ENCODE measurements at places on chromosomes 6 and 20. TPM values are rescaled to one million over a fixed set of nuclear protein-coding genes. Genes with fewer than 3 reads are reported as not detected.

- no peak for DNase-seq
Measured at GRCh38 chr6:100475554-100476320, 11.0 kb upstream of the SIM1 start.

DNA sequence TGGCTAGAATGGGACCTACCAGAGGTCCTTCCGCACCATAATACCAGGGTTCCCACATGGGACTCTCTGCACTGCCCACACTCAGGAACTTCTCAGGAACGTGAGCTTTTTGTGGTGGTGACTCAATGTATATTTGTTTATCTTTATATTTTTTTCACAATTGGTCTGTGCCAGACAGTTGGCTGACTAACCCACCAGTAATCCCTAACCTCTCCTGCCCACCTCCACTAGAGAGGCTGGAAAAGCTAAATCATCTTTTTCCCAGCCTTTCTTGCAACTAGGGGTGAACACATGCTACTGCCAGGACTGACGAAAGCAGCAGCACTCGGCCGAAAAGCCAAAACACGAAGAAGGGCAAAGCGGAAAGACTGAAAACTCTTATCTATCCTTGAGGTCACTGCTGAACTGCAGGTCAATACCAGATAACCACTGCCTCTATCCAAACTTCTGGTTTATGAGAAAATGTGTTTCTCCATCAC, 112.9 kb downstream of the TRERF1 start:
- DNase-seq: no peak

The BPIFB1 gene
- total RNA-seq: not detected

- no peak for DNase-seq
Measured at GRCh38 chr6:80543151-80543550, 436.7 kb downstream of the BCKDHB start.

The HRH3 gene
- 0.82 TPM for total RNA-seq

GRCh38 chr6:5388326-5388725, 127.0 kb downstream of the FARS2 start:
- no peak for DNase-seq

GRCh38 chr20:21796059-21796458, 90.6 kb downstream of the PAX1 start:
- DNase-seq: no peak

DNA sequence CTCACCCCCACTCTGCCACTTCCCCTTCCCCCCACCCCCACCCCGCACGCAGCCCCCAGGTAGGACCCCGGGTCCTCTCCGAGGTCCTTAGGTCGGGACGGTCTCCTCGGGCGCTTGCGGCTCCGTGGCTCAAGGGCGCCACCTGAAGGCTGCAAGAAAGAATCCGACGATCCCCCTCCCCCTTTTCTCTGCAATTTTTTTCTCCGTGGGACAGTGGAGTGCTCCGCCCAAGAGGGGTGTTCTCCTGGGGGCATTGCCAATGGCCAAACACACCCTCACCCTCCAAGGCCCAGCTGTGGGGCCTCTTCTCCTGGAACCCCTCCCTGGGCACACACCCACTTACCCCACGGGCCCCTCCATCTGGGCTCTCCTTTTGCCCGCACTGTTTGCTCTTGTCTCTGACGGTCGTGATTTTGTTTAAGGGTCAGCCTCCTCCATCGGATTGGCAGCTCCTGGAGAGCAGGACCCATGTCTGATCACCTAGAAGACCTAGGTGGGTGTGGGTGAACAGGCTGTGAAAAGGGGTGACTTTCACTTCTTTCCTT, 1.1 kb upstream of the TMEM74B start:
- DNase-seq: no peak

- no peak for DNase-seq
Measured at GRCh38 chr20:53941680-53942471, 128.5 kb downstream of the BCAS1 start.

GRCh38 chr20:14219801-14220461, 117.5 kb downstream of the FLRT3 start:
- DNase-seq: no peak

GRCh38 chr20:42484790-42485375, 704.8 kb downstream of the PTPRT start:
- DNase-seq: no peak

- DNase-seq: no peak
Measured at GRCh38 chr6:91634791-91635190, 1047.9 kb upstream of the MAP3K7 start.

The TFAP2D gene
- 2.9 TPM for total RNA-seq

The DDX43 gene
- total RNA-seq: 0.41 TPM

- no peak for DNase-seq
Measured at GRCh38 chr6:159075506-159076228, 30.9 kb upstream of the TAGAP start.

- DNase-seq: no peak
Measured at GRCh38 chr6:139172151-139172550, 37.3 kb downstream of the HECA start.

- no peak for DNase-seq
Measured at GRCh38 chr6:170522565-170523183, 30.4 kb downstream of the PSMB1 start.

DNA sequence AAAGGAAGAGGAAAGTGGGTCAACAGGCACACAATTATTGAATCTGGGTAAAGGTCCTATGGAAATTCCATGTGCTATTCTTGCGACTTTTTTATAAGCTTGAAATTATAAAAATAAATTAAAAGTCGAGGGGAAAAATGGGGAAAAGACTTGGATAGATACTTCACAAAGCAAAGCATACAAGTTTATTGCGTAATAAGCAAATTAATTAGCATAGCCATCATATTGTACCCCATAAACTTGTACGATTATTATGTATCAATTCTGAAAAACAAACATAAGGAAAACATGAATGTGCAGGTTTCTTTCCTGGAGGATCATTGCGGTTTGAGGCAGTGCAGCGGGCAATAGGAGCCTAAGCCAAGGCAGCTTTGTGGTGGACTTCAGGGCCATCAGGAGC, 351.6 kb upstream of the NOX3 start:
- no peak for DNase-seq

DNA sequence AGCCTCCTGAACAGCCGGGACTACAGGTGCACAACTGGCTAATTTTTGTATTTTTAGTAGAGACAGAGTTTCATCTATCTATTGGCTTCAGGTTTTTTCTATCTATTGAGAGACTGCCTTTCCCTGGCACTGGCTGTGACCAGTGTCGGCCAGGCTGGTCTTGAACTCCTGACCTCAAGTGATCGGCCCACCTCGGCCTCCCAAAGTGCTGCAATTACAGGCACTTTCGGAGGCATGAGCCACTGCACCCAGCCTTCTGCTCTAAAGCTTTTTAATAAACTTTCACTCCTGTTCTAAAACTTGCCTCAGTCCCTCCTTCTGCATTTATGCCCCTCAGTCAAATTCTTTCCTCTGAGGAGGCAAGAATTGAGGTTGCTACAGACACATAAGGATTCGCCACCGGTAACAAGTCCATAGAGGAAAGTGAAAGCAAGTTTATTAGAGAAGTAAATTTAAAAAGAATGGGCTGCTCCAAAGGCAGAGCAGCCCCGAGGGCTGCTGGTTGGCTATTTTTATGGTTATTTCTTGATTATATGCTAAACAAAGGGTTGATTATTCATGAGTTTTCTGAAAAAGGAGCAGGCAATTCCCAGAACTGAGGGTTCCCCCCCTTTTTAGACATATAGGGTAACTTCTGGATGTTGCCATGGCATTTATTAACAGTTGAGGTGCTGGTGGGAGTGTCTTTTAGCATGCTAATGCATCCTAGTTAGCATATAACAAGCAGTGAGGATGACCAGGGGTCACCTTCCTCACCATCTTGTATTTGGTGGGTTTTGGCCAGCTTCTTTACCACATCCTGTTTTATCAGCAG, 44.8 kb upstream of the RNGTT start:
- no peak for DNase-seq

DNA sequence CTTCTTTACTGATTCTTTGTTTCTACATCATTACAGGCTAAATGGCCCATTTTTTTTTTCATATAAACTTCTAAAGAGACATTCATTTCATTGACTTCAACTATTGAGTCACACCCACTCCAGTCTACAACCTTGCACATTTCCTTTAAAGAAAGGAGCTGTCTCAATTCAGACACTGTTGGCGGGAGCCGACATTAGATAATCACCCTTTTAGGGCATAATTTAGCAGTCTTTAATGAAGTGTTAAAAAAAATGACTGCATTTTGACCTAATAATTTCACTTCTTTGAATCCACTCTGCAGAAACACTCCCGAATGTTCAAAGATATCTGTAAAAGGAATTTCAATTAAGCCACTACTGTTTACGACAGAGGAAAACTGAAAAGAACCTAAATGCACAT, 1.5 kb downstream of the EPM2A start:
- no peak for DNase-seq

The PPP1R14C gene
- 59.1 TPM for total RNA-seq

GRCh38 chr6:137467211-137467610, 27.0 kb downstream of the OLIG3 start:
- DNase-seq: no peak

The FAM83C gene
- not detected for total RNA-seq

The FAM110A gene
- total RNA-seq: 8.6 TPM

DNA sequence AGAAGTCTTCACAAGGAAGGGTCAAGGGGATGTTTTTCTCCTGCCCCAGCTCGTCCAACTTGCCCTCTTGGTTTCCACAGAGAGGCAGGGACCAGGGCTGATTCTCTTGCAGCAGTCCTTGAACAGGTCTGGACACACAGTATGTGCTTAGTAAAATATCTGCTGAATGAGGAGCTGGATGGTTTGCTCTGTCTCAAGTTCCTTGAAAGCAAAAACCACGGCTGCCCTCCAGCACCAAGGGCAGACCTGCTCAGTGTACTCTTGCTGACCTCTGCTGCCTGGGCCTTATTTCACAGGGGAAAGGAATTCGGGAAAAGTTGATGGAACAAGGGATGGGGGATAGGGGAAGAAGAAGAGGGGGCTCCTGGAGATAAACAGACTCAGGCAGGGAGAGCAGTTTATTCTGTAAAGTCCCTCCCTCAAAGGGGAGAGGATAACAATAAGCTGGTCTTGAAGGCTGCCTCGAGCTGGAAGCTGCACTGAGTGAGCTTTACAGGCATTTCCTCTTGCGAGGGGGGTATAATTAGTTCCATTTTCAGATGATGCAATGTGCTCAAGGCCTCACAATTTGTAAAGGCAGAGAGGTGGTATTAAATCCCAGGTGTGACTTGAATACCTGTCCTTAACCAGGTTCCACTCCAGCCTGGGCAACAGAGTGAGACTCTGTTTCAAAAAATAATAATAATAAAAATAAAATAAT, 10.3 kb downstream of the KCNK5 start:
- no peak for DNase-seq

- no peak for DNase-seq
Measured at GRCh38 chr6:35473075-35473849, 5.1 kb downstream of the RPL10A start.

- DNase-seq: no peak
Measured at GRCh38 chr6:148650941-148651505, 95.8 kb upstream of the UST start.

The TCFL5 gene
- 6.1 TPM for total RNA-seq

- no peak for DNase-seq
Measured at GRCh38 chr20:52612046-52612632, 360.0 kb upstream of the TSHZ2 start.

The IL17F gene
- not detected for total RNA-seq

DNA sequence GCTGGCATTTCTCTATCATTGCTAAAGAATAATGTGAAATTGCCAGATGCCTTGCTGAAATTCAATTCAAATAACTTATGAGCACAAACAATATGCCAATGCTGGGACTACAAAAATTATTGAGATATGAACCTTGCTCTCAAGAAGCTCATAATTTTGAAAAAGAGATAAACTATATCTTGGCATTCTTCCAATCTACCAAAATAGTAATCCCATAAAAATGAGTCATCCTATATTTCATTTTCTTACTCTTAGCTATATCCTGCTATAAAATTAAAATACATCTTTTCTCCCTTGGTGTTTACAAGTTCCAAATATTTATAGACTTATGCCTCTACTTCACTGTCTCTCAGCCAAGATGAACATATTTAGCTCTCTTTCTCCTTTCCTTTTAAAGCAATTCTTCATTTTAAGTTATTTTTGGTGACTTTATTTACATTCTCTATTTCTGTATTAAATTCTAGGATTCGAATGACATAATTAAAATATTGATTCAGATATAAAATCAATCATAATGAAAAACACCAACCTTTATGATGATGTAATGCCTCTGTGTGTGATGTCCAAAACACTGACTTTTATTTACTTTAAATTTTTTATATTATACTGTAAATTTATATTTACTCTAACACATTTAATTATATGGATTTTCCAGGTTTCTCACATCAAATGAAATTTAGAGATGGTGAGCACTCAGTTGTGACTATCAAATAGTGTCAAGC, 152.6 kb downstream of the CDK19 start:
- no peak for DNase-seq

The DLK2 gene
- 8.6 TPM for total RNA-seq

The CD24 gene
- 1,434 TPM for total RNA-seq

- no peak for DNase-seq
Measured at GRCh38 chr20:57401565-57401918, 10.3 kb downstream of the RBM38 start.

The OR2J3 gene
- not detected for total RNA-seq

The PACRG gene
- 7.3 TPM for total RNA-seq

Measured in frontal cortex (tissue), 4 donors.